ENCODE measurements at places on chromosomes 2 and 18. TPM values are rescaled to one million over a fixed set of nuclear protein-coding genes. Genes with fewer than 3 reads are reported as not detected.

Gene OTOF
- not detected for total RNA-seq

DNA sequence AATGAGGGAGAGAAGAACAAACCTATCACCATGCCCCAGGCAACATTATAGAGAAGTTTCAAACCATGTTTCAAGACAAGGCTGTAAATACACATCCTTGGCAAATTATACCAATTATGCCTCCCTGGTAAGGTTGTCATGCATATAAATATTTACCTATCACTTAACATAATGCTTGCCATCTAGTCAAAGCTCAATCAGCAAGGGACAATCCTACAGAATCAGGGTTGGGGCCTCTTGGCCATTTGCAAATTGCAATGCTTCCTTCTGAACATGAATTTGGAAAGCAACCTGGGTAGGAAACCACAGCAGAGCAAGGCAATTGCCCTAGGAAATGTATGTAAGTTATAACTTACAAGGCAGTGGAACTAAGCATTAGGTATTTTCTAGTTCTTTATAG is 907.2 kb upstream of the CDH2 start:
- no peak for DNase-seq

GRCh38 chr2:214710729-214711128 is 98.8 kb downstream of the BARD1 start:
- DNase-seq: no peak

GRCh38 chr2:121372721-121373353 is 87.8 kb upstream of the TFCP2L1 start:
- no peak for DNase-seq

Gene CBLN2
- not detected for total RNA-seq

DNA sequence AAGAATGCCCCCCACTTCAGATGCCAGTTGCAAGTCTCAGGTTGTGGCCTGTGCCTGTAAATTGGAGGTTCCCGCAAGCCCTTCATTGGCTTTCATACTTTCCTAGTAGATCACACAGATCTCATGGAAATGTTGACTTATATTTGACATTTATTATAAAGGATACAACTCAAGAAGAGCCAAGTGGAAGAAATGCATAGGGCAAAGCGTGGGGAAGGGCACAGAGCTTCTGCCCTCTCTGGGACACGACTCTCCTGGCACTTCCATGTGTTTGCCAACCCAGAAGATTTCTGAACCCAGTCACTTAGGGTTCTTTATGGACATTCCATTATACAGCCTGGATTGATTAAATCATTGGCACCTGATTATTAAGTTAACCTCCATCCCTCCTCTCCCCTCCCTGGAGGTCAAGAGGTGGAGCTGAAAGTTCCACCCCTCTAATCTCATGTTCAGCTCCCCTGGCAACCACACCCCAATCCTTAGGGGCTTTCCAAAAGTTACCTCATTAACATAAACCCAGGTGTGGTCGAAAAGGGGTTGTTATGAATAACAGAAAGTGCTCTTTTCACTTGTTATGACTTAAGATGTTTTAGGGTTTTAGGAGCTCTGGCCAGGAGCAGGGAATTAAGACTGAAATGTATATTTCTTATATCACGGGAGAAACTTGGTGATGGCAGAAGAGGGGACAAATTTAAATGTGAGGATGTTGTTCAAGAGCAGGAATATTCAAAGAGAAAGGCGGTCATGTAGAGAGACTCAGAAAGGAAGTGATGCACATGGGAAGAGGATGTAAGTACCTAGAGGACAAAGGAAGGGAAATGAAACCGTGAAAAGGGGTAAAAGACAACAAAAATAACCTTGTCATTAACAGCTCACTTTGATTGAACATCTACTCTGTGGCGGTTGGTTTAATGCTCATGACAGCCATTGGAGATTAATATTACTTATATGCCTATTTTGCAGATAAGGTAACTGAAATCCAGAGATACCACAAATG is 31.8 kb downstream of the SP100 start:
- no peak for DNase-seq

Gene DOK6
- total RNA-seq: not detected

DNA sequence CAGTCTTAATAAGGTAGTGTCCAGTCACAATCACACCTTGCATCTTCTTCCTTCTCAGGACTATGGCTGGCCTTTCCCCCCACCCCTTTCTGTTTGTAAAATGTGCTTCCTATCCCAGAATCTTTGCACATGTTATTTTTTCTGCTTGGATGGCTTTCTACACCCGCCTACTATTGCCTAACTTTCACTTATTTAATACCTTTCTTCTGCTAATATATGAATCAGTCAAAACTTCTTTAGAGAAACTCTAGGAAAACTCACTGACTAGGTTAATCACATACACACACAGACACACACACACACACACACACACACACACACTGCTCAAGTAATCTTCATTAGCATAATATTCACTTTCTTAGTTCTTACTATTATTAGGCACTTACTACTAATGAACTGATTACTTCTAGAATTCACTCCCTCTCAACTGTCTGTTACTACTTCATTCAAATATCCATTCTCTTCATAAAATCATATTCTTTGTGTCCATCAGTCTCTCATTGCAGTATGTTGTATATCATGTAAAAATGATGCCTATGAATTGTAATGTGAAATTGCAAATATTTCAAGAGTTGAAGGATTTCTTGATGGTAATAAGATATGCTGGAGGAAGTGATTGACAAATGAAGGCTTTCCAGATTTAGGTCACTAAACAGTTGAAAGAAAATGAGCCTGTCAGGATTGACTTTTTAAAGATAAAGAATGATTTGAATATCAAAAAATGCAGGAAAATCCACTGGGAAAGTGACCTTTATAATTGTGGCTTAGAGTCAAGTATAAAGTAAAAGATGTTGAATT is 51.2 kb downstream of the CLIP4 start:
- no peak for DNase-seq

Data from mammary epithelial cell (primary cell).